ENCODE measurements at places on chromosomes 11 and 22.

DNA sequence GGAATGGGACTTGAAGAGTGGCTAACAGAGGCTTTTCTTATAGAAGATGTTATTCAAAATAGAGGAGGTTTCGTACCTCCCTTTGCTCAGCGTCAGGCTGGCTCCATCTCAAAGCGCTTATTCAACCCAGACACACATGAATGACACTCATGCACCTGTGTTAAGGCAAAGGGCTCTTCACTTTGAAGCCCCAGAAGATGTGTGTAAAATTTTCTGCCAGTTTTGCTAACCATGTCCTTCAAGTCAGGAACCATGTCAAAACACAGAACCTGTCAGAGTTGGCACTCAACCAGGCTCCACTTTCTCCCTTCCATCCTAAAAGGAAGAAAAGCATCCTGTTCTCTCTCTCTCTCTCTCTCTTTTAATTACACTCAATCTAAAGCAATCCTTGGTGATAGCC is 352.8 kb upstream of the NARS2 start:
- DNase-seq, result no peak

GRCh38 chr22:48548391-48548790 is 1279.3 kb downstream of the BRD1 start:
- DNase-seq, result no peak

GRCh38 chr22:49863931-49864330 is 10.3 kb downstream of the ZBED4 start:
- no peak for DNase-seq

GRCh38 chr11:60765355-60765754 is 8.7 kb downstream of the MS4A15 start:
- no peak for DNase-seq

DNA sequence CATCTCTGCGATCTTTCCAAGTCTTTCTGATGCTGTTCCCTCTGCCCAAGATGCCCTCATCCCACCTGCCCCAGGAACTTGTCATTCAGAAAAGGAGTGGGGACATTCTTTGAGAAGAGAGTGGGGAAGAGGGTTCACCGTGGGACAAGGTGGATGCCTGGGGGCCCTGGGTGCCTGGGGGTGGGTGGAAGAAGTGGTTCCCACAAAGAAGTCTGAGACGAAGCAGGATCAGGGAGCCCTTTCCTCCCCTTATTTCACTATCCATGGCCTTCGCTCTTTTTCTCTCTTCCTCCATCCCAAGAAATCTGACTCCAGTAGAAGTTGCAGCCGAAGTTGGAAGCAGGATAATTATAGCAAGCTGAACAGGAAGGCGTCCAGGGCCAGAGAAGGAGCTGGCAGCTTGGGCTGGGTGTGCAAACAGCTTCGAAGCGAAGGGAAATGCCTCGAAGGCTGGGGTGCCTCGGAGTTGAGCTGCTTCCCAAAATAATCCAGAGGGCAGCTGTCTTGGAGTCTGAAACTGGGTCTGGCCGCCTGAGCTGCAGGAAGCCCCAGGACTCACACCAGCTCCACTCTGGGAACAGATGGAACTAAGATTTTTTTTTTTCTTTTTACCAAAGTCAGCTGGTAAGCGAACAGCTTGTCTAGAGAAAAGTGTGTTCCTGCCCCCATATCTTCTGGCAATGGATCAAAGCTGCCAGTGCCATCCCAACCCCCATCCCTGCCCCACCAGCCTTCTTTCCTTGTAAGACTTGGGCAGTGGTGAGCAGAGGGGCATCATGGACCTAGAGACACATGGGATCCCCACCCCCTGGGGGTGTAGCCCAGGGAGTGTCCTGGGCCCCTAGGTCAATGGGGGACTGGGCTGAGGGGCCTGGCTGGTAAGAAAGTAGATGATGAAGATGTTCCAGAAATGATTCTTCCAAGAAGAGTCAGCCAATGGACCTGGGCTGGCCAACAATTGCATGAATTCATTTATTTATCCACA is 31.5 kb downstream of the PARVG start:
- no peak for DNase-seq

DNA sequence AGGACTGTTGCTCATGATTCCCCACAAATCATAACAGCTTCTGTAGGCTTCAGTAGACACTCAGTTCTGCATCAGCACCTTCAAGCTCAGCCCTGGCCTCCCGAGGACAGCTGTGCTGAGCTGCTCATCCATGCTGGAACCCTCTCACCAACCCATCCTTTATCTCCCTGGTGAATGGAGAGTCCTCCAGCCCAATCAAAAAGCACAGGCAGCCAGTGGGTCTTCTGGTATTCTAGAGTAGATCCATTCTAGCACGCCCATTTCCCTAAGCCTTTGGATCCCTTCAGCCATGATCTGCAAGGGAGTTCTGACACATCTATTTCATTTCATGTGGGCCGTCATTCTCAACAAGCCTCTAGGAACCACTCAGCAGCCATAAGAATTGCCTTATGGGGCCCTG is 44.6 kb upstream of the SPATA19 start:
- DNase-seq, result no peak
